ENCODE measurements at places on chromosomes 5 and 9.
A peak's percentile ranks its signal among the peaks of the same experiment; 100 is the strongest.

DNA sequence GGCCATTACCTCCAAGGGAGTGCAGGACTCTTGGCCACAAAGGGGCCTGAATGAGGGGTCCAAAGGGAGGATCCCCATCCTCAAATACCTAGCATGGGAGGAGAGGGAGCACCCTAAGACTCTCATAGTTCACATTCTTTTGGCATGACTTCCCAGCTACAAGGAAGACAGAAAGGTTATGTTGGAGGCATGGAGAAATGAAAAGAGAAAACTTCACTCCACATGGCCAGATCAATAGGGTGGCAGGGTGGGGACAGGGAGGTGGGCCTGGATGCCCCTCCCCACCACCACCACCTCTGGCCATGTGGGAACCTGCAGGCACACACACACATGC, 97.6 kb downstream of the PAX5 start:
- no peak for DNase-seq

DNA sequence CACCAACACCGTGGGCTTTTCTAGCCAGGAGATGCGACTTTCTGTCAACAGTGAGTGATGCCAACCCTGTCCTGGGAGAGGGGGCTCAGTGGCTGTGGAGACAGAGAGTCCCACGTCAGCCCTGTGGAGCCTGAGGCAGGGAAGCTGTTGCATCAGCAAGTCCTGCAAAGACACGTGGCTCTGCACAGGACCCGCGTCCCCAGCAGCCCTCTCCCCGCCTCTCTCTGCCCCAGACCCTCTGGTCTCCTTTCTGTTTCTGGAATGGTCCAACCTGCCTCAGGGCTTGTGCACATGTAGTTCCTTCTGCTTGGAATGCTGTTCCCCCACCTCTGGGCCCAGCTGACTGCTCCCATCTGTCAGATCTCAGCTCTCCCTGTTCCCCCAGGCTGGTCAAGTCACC, 60.4 kb downstream of the HMCN2 start:
- peak; percentile 71 for DNase-seq

DNA sequence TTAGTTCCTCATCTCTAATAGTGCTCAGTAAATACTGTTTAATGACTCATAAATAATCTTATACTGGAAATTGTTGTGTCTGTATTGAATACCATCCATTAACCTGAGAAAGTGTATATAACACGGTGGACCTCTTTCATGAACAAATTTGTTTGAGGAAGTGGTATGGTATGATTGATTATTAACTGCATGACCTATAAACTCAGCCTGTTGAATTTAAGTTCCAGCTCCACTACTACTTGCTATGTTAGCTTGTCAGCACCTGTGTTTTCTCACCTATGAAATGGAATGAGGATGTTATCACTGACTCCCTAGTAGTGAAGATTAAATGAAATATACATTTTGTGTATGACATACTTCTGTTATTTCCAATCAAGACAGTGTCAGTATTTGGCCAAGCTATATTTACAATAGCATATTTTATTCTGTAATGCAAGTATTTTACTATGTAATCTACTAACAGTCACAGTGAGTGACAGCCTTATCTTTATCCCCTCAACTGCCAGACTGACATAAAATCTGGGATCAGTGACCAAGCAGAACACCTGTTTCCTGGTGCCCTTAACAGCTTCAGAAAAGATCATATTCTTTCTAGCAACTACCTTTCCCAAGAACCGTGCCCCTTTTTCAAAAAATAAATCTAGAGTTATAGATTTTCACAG, 77.3 kb upstream of the ITGA1 start:
- no peak for DNase-seq

DNA sequence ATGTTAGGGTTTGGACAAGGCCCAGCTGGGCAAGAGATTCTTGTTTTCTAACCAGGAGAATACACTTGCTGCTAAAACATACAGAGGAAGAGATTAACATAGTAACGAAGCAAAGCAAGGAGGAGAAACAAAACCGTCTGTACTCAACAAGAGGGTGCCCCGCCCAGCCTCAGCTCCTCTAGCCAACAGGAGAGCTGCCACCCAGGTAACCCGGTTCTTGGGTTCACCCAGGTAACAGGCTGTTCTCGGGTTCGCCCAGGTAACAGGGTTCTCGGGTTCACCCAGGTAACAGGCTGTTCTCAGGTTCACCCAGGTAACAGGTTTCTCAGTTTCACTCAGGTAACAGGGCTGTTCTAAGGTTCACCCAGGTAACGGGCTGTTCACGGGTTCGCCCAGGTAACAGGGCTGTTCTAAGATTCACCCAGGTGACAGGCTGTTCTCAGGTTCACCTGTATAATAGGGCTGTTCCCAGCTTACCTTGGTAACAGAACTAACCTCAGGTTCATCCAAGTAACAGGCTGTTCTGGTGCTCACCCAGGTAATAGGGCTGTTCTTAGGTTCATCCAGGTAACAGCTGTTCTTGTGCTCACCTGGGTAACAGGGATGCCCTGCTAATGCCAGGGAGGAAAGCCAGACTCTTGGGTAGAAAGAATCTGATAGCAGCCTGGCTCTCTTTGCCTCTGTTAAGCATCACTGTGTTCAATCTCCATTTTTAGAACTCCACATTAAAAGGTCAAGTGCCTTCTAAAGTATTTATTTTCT, 271.6 kb downstream of the SYK start:
- DNase-seq, result no peak

DNA sequence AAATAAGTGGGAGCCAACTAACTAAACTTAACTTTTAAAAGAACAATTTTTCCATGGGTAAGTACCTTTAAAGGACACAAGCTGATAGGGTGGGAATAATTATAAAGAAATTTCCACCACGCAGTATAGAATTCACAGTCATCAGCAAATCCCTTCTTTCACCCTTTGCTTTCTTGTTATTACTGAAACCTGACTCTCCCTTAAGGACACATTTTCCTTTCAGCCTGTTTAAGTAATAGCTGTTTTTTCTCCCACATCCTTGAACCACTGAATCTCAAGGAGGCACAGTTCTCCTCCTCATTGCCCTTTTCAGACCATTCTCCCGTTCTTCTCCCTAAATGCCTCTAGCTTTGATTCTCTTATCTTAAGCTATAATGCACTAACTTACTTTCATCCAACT, 6.3 kb downstream of the C5orf15 start:
- no peak for DNase-seq

DNA sequence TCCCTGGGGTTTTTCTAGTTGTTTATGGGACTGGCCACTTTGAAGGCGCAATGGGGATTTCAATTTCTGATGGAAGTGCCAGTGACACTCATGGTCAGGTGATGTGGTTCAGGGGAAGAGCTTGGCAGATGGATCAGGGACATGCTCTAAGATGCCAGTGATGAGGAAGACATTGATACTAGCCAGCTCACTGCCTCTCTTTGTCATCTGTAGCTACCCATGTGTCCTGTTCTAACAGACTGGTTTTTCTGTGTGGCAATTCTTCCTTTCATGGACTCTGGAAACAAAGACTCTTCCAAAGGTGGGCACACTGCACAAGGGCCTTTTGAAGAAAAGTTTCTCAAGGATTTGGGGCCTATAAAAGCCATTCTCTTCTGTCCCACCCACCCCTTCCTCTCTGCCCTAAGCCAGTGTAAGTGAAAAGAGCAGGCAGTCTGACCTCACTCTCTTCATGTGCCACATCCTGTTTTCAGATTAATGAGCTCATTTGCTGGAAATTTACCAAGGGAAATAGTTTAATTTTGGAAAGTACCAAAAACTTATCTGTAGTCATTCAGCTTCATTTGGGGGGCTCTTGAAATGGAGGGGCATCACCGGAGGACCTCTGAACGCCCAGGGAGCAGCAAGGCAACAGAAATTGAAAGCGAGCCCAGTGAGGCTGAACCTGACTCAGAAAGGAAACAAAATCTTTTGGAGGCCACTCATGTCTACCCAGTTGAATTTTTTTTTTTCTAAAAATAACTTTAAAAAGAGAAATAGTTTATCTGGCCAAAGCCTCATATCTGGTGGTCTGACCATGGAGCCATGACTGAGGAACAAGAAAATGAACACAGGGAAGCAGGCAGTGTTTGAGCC, 4.9 kb upstream of the TRAF1 start:
- no peak for DNase-seq

- no peak for DNase-seq
These were observed at the start of gene SPINK7 for GRCh38 chr5:148312153-148312552. TSS of gene SPINK7 (plus strand) at chr5:148312423. CDS start at chr5:148312484, 61 bp downstream.

GRCh38 chr5:172612771-172613170, 28.3 kb upstream of the NEURL1B start:
- no peak for DNase-seq

DNA sequence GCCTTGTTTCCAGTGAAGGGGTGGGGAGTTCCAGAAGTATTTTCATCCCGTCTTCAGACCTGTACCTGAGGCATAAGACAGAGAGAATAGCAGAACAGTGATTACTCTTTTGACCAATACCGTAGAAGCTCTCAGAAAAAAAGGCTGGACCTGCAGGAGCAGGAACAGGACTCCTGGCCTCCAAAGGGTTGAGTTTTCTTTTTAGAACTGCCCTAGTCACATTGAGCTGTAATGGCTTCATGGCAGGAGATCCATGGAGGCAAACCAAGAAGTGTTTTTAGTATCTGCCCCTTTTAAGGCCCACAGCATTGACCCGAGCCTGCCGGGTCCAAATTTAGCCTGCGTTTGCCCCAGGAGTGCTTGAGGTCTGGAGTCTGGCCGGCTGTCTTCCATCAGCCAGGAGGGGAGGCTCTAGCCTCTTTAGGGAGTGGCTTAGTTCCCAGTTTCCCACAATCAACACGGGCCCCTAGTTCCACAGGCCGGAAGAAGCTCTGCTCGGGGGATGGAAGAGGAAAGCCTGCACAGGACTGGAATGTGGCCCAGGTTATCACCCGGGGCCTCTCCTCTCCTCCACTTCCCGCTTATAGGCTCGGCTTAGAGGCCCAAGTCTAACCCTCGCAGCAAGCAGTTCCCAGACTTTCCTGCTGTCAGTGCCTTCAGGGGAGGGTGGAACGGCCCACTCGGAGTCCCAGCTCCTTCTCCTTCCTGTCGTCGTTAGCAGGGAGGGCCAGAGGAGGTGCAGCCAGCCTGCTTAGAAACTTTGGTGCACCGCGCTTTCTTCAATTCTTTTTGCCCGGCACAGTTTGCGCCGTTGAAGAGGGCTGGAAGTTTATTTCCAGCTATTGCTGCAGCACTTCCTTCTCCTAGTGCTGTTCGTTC, 80.7 kb downstream of the C9orf152 start:
- peak; percentile 94 for DNase-seq

DNA sequence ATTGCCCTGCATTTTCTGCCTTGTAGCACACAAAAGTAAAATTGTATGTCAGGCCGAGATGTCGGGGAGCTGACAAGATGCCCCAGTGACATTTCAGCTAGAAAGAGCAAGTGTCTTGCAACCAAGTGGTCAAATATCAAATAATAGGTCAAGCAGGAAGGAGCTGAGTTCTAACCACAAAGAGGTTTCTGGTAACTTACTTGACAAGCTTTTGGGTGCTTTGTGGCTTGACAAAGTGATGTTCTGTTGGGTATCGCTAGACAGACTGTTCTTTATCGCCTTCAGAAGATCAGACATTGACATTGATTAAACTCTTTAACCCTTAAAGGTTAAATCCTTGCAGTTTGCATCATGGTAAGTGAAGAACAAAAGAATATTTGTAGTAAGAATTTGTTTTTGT, 419.9 kb downstream of the CCDC171 start:
- DNase-seq, result no peak

DNA sequence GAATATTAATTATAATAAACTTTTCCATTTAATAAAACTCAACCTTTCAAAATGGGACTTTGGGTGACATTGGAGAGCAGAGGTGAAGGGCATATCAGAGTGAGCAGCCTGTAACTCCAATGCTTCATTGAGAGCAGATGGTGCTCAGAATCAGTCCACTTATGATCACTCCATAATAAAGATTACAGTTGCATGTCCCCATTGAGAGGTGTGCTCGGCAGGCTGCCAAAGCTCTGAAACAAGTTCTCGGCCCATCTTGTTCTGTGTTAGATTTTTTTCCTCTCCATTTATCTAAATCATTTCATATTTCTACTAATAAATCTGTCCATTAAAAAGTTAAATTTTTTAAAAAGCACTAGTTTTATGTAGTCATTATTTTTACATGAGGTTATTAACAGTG, 1786.4 kb upstream of the WWC1 start:
- DNase-seq, result no peak

DNA sequence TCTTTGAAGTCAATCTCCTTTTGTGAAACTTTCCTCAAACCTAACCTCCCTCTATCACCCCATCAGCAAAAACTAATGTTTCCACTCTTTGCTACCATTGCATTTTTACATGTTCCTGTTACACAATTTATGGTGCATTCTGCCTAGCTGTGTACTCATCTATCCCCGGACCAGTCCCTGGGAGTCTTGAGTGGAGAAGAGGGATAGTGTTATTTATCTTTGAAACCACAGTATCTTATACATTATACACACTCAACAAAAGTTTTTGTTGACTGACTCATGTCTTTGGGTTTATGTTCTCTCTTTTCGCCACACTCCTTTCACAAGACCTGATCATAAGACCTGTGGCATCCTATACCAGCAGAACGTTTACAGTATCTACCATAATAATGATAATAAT, 26.4 kb downstream of the TNFAIP8 start:
- no peak for DNase-seq

GRCh38 chr5:71907001-71907588, 188.0 kb downstream of the CARTPT start:
- no peak for DNase-seq

GRCh38 chr5:2836133-2836532, 84.7 kb upstream of the IRX2 start:
- no peak for DNase-seq

GRCh38 chr9:96450613-96451528, 902 bp downstream of the HABP4 start:
- DNase-seq, result peak; percentile 52

DNA sequence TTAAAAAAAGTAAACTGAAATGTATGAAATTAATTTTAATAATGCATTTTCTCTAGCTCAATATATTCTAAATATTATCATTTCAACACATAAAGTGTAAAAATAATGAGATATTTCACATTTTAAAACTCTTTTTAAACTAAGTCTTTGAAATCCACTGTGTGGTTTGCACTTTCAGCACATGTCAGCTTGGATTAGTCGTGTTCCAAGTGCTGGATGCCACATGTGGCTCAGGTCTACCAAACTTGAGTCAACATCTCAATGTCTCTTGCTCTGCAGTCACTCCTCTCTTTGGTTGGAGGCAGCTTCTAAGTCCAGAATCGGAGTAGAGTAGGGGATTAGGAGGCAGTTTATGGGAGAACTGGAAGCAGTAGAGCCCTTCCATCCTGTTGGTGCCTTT, 173.7 kb upstream of the ANKRD55 start:
- DNase-seq, result no peak

Measured in ELF-1 (cell line).